Lung (tissue), 17 donors: ENCODE measurements at places on chromosomes 6 and 20. TPM values are rescaled to one million over a fixed set of nuclear protein-coding genes. Genes with fewer than 3 reads are reported as not detected.

- peak; percentile 53 for DNase-seq
These were observed 256.7 kb upstream of the RAB32 start for GRCh38 chr6:146286961-146287360.

- DNase-seq: no peak
These were observed 286.4 kb upstream of the IRAK1BP1 start for GRCh38 chr6:78580923-78581322.

DNA sequence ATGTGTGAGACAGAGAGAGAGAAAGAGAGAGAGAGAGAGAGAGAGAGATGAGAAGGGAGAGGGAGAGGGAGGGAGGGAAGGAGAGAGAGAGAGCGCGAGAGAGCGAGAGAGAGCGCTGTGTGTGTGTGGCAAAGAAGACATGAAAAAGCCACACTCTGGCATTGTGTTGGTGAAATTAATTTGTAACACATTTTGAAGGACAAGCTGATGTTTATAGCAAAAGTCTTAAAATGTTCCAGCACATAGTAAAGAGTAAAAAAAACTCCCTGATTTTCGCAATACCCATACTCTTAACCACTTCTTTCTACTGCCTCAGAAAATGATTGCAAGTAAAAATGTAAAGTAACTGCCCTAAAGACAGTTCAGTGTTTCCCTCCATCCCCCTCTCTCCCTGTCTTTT is 56.7 kb downstream of the SLC22A1 start:
- DNase-seq: peak; percentile 22

- DNase-seq: peak; percentile 2
These were observed 293.8 kb upstream of the RGS17 start for GRCh38 chr6:153424719-153425400.

DNA sequence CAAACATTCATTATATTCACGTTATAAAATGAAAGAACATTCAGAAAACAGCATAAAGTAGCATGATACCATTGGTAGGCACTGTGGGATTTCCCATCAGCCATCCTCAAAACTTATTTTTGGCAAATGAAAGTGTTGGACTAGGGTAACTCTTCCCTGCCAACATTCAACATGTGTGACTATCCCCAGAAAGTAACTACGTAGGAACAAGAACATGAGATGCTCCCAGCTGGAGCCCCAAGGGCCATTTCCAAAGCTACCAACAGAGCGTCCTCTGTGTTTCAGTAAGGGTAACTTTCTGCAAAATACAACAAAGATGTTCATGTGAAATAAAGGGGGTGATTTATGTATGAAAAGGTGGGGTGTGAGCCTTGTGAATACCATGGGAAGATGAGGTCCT is 28.4 kb upstream of the PTPN1 start:
- no peak for DNase-seq

DNA sequence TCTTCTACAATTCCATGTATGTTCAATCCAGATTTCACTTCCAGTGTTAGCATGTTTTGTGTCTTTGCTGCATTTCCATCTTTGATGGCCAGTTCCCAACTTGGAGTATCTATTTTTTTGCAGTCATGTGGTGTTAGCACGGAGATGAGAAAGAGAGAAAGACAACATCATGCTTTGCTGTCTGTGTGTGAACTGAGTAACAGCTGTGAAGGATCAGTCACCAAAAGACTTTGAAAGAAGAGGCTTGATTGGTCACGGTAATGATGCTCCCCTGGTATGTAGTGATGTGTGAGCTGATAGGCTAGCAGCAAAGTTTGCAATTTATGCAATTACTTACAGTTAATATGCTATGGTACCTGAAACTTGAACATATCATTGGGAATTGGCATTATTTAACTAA is 731.3 kb upstream of the NRSN1 start:
- peak; percentile 47 for DNase-seq

- DNase-seq: no peak
These were observed 107.4 kb downstream of the B3GAT2 start for GRCh38 chr6:70849348-70850069.

DNA sequence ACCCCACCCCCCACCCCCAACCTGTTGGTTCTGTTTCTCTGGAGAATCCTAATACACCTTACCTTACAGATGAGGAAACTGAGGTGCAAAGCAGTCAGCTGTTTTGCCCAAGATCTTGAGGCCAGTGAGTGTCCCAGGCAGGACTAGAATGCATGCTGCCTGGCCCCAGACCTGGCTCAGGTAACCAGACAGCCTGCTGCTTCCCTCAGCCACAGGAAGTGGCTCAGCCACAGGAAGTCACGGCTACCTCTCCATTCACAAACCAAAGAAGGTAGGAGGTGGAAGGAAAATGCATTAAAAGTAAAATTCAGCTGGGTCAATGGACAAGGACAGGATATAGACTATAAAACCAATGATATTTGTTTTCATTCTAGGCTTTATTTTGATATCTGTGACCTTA is 517.6 kb downstream of the CD83 start:
- DNase-seq: no peak

- DNase-seq: no peak
These were observed 55.5 kb downstream of the PRDM1 start for GRCh38 chr6:106141441-106142237.

DNA sequence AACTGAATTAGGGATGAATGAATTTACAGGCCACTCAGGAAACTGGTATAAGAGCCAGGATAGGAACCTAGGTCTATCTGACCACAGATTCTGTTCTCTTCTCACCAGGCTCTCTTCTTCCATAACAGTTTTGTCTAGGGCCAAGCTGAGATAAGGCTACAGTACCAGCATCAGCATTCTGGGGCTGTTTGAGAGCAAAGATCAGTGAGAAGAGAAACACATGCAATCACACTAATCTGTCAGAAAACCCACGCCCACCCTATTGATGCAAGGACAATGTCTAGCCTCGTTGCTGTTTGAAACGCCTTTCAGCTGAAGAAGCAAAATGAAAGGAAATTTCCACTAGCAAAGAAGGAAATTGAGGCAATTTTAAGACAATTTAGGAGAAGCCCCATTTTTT is 137.7 kb downstream of the LCA5 start:
- DNase-seq: no peak

DNA sequence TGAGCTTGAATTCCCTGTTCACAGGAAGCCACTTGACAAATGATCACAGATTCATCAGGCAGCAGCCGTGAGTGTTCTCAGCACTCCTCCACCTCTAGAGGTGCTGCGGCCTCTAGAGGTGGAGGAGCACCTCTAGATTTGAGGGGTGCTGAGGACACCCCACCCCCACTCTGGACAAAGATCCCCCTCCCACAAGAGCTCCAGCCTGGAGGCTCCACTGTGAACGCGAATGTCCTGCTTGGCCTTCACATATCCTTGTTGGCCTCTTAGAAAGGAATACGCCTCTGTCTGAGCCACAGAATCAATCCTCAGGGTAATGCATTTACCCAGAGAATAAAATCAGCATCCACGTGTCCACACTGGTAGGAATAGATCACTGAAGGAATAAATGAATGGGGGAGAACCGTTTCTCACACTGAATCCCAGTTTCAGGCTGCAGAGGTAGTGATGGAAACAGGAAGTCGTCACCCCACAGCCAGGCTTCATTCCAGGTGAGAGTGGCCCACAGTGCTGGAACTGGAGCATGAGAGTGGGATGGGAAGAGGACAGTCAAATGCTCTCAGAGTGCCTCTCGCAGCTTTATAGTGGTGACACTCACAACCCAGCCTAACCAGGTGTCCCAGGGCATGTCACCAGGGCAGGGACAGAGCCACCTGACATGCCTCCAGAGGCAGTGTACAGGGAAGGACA is 16.6 kb downstream of the NPEPL1 start:
- DNase-seq: no peak

DNA sequence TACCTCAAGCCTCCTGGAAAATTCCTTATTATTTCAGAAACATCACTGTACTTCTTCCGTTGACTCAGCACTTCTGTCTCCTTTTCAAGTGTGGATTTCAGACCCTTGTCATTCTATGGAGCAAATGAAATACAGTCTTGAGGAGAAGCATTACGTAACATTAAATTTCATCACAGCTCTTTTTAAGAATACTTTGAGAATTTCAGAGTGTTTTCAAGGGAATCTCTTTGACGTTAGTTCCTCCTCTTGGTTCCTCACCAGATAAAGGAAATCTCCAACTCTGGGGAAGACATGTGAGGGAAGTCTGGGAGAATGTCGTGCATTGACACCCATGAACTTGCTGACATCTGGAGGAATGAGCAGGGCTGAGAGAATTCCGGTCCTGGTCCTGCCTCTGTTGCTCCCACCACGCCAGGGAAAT is 32.3 kb downstream of the UST start:
- peak; percentile 22 for DNase-seq

GRCh38 chr20:25057234-25058050 is 497 bp downstream of the ACSS1 start:
- peak; percentile 76 for DNase-seq

- DNase-seq: peak; percentile 29
These were observed 94.8 kb downstream of the BTBD3 start for GRCh38 chr20:12012241-12013222.

GRCh38 chr6:139679516-139680179 is 305.2 kb upstream of the CITED2 start:
- DNase-seq: peak; percentile 62

DNA sequence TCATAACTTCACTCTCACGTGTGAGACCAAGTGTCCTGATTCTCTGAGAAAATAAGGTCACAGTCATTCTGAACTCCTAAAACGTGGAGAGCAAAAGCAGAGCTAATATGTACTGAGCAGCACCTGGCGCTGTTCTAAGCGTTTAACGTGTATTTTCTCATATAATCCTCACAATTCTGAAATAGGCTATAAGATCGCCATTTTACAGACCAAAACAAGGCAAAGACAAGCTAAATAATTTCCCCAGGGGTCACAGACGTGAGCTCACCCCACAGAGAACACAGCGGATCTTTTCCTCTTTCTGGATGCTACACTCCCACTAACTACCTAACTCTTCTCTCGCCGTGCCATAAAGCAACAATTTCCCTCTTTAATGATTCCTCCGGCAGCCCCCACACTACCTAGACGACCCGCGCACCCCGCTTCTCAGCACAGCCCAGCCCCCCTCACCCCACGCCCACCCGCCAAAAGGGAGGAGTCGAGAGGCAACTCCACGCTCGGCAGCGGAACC is 636 bp downstream of the SUPT3H start:
- DNase-seq: no peak

DNA sequence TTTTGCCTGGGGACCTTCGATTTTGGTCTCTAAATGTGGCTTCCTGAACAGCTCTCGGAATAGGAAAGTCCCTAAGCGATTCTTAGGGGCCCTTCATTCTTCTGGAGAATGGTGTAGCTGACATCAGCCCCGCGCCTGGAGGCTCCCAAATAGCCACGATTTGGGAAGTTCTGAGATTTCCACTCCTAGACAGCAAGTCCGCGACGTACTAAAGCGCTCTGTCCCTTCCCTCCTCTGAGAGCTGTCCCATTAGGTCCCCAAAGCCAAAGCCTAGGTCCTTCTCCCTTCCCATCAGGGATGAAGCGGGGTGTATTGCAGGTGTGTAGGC is 756 bp downstream of the MOXD1 start:
- DNase-seq: peak; percentile 45

- no peak for DNase-seq
These were observed 1.9 kb downstream of the NFATC2 start for GRCh38 chr20:51540580-51540979.

- DNase-seq: no peak
These were observed 116.0 kb downstream of the GRIK2 start for GRCh38 chr6:101509536-101509935.

The IMPG1 gene
- total RNA-seq: not detected

The PTGIS gene
- total RNA-seq: 43.8 TPM

The C6orf163 gene
- total RNA-seq: 2.4 TPM

The OR12D3 gene
- not detected for total RNA-seq
